Thymus (tissue), 14 donors: ENCODE measurements at places on chromosomes 16 and 17. TPM values are rescaled to one million over a fixed set of nuclear protein-coding genes. Genes with fewer than 3 reads are reported as not detected.

FOXL1 gene
- 0.62 TPM for polyA plus RNA-seq

STX1B gene
- 1.0 TPM for polyA plus RNA-seq

ZNF469 gene
- polyA plus RNA-seq = 0.87 TPM

SCGB1C2 gene
- polyA plus RNA-seq = 0.50 TPM

OR1A1 gene
- polyA plus RNA-seq = 0.02 TPM

SMIM5 gene
- polyA plus RNA-seq = 7.3 TPM

WDR45B gene
- polyA plus RNA-seq = 67.0 TPM

PAGR1 gene
- polyA plus RNA-seq = 36.0 TPM

GPRC5C gene
- 14.3 TPM for polyA plus RNA-seq

SLFN5 gene
- polyA plus RNA-seq = 24.8 TPM

GAST gene
- polyA plus RNA-seq = 77.6 TPM

HBA1 gene
- polyA plus RNA-seq = 9.9 TPM

SSTR5 gene
- not detected for polyA plus RNA-seq

CYB5D1 gene
- polyA plus RNA-seq = 6.0 TPM

DNA sequence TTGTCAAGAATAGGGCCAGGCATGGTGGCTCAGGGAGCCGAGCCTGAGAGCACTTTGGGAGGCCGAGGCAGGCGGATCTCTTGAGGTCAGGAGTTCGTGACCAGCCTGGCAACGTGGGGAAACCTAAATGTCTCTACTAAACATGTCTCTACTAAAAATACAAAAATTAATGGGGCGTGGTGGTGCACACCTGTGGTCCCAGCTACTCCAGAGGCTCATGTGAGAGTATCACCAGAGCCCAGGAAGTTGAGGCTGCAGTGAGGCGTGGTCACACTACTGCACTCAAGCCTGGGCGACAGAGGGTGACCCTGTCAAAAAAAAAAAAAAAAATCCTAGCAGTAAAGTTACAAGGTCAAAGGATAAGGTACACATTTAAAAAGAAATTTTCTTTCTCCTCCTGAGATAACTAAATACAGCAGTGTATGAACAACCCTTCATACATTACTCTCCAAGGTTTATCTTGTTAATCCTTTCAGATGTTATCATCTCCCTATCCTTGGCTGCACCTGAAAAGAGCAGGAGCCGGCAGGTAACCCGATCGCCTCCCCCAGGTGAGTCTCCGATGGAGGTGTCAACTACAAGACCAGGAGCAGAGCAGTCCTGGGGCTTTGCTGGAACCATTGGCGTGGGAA is 122.3 kb downstream of the GOSR1 start:
- DNase-seq = no peak

GRCh38 chr17:48442819-48443218 is 12.8 kb upstream of the SKAP1 start:
- peak; percentile 41 for DNase-seq

DNA sequence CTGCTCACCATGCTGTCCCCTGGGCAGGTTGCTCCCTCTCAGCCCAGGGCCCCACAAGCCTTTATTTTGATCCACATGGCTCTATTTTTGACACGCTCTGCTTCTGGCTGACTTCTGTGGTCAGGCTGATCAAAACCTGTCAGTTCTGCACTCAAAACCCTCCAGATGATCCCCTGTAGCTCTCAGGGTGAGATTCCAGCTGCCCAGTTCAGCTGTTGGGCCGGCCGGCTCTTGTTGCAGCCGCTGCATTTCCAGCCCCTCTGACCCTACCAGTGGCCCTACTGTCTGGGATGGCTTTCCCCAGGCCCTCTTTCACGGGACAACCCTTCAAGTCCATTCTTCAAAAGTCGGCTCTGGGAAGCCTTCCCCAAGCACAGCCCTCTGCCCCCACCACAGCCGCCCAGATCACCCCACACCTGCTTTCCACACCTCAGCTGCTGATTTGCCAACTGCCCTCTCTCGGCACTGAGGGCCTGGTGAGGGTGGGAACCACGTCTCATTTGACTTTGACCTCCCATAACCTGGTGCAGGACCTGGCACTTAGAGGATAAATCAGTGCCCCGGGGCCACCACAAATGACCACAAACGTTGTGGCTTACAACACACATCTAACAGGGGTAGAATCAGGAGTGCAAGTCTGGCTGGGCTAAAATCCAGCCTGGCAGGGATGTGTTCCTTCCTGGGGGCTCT is 16.3 kb upstream of the CACNG4 start:
- DNase-seq = no peak

DNA sequence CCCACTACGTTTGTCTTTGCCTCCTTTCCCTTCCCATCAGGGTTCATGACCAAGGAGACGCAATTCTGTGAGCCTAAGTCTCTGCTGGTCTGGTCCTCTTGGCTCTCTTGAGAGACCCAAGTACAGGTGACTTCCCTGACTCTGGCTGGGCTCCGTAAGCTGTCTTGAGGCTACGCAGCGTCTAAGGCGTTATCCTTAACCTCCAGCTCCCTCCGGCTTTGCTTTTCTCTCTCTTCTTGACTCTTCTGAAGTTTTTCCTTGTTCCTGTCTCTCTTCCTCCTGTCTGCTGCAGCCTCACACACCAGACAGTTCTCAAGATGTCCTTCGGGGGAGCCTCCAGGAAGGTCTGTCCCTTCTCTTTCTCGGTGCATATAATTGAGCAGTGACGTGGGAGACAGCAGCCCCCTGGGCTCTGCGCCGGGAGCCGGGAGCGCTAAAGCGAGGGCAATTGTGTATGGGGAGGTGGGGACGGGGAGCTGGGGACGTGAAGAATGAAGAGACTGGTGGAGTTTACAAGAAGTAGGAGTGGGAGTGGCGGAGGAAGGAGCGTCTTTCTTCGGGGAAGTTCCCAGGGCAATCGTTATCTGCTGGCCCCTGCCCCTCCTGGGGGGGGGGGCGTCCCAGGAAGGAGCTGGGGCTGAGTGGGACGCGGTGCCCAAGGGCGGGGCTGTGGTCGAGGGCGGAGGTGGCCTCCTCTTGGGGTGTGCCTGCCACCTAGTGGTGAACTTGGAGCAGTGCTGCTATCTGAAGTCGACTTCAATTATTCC is 6.9 kb upstream of the PIRT start:
- DNase-seq = peak; percentile 38

GRCh38 chr17:33927732-33928133 is 327.4 kb upstream of the CCL2 start:
- no peak for DNase-seq

GRCh38 chr16:8686031-8686621 is 11.7 kb downstream of the ABAT start:
- no peak for DNase-seq

DNA sequence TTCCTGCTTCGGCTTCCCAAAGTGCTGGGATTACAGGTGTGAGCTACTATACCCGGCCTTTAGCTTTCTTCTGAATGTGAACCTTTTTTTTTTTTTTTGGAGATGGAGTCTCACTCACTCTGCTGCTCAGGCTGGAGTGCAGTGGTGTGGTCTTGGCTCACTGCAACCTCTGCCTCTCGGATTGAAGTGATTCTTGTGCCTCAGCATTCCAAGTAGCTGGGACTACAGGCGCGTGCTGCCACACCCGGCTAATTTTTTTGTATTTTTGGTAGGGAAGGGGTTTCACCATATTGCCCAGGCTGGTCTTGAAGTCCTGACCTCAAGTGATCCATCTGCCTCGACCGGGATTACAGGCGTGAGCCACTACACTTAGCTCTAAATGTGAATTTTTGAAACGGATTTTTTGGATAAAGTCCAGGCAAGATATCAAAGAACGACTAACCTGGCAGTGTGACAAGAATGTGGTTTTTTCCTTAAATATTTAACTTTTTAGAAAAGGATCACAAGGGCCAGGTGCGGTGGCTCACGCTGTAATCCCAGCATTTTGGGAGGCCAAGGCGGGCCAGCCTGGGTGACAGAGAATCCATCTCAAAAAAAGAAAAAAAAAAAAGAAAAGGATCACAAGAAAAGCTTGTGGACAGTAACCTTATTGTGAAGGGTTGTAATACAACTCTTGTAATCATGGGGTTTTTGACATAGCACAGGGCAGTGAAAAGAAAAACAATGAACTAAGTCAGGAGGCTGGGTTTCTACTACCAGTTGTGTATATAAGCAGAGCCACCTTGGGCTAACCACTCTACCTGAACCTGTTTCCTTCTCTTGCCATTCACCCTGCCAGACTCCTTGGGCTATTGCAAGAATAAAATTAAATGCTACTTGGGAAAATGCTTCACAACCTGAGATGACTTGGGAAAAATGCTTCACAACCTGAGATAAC is 6.2 kb downstream of the BRCA1 start:
- DNase-seq = no peak

- DNase-seq = no peak
Observed at GRCh38 chr17:74408815-74409214, 23.1 kb upstream of the GPRC5C start.

DNA sequence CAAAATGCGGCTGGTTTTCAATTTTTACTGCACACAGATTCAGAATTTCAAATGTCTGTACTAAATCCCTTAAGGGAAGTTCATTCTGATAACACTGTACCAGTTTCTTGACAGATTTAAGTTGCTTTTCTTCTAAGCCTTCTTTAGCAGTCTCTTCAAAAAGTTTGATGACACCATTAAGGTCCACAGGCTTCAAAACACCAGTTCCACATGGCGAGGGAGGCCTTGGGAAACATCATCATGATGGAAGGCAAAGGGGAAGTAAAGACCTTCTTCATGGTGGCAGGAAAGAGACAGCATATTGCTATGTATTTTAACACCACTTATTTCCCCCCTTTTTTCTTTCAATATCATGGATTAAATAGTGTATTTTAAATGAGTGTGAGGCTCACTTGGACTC is 24.5 kb downstream of the NLRC5 start:
- no peak for DNase-seq

GRCh38 chr16:17835118-17835876 is 364.5 kb upstream of the XYLT1 start:
- no peak for DNase-seq

DNA sequence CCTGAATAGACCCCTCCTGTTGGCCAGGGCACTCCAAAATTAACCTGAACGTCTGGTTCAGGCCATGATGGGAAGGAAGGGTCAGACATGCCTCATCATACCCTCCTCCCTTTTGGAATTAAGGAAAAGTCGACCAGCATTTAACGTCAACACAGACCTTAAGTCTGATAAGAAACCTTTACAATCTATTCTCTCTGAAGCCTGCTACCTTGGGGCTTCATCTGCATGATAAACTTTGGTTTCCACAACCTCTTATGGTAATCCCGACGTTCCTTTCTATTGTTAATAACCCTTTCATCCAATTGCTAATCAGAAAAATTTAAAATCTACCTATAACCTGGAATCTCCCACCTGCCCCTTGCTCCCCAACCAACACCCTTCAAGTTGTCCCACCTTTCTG is 358.5 kb downstream of the CDH8 start:
- DNase-seq = no peak

DNA sequence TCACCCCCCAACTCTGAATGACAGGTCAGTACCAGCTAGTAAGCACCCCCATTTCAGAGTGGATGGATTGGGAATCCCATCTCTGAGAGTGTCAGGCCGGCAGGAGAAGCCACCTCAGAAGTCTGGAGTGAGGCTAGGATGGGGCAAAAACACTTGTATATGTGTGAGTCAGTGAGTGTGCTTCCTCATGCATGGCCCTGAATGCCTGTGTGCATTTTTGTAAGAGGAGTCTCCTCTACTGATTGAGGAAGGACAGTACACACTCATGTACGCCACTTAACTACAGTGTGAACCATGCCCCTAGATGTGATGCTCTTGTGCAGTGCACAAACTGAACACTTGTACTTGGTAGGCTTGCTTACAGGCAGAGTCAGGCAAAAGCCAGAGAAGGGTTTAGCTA is 22.3 kb upstream of the NAGS start:
- no peak for DNase-seq

- no peak for DNase-seq
Observed at GRCh38 chr17:68693466-68693865, 92.3 kb upstream of the FAM20A start.

GRCh38 chr16:4626396-4626795 is 1.8 kb downstream of the MGRN1 start:
- DNase-seq = no peak

- DNase-seq = peak; percentile 76
Observed at GRCh38 chr17:45098869-45099616, 33.3 kb downstream of the PLCD3 start.

- DNase-seq = no peak
Observed at GRCh38 chr17:81314398-81315081, 19.4 kb upstream of the SLC38A10 start.

DNA sequence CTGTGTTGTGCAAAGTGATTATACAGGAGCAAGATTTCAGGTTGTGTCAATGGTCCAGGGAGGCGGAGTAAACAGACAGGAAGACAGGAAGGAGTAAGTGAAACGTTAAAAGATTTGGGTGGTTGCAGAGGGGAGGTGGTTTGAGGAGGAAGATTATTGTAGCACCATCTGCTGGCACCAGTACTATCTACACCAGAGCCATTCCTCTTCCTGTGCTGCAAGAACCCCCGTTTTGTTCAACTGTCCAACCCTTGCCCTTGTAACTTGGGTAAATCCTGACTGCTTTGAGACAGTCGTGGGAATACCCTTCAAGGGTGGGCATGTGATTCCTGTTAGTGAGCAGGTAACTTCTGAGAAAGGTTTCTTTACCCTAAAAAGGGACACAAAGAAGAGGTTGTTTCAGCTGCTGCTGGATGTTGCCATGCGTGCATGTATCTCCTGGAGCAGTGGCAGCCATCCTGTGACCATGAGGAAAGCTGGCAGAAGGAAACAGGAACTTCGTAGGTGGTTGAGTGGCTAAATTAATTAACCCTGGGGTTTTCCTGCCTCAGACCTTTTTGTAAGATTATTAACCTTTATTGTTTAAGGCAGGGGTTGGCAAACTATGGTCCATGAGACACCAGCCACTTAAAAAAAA is 124.1 kb downstream of the PRKCA start:
- DNase-seq = no peak

GRCh38 chr17:79664930-79665737 is 54.3 kb upstream of the RBFOX3 start:
- no peak for DNase-seq

DNA sequence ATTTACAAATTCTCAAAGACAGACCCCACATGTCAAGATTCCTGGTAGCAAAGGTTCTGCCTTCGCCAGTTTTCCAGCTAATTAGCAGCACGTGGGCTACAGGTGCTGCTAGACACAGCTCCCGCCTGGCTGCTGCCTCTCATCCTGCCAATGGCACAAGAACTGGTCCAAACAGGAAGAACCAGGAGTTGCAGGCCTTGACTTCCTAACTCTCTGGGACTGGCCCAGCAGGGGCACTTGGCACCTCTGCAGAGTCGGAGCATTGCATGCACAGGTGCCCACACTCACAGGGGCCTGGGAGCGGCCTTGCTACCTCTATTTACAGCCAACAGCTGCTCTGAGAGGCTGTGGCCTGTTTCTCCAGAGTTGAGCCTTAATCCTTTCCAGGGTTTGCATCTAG is 39.6 kb downstream of the TK2 start:
- DNase-seq = no peak

GRCh38 chr16:57091975-57092785 is at the start of gene CPNE2:
Gene CPNE2, plus strand, starts transcription at chr16:57092583. Its CDS starts 18,160 bp downstream, at chr16:57110743.
- DNase-seq = no peak

GRCh38 chr17:45230410-45230786 is 8.7 kb downstream of the FMNL1 start:
- DNase-seq = no peak
